ENCODE measurements at places on chromosomes 6 and 20. TPM values are rescaled to one million over a fixed set of nuclear protein-coding genes. Genes with fewer than 3 reads are reported as not detected.

DNA sequence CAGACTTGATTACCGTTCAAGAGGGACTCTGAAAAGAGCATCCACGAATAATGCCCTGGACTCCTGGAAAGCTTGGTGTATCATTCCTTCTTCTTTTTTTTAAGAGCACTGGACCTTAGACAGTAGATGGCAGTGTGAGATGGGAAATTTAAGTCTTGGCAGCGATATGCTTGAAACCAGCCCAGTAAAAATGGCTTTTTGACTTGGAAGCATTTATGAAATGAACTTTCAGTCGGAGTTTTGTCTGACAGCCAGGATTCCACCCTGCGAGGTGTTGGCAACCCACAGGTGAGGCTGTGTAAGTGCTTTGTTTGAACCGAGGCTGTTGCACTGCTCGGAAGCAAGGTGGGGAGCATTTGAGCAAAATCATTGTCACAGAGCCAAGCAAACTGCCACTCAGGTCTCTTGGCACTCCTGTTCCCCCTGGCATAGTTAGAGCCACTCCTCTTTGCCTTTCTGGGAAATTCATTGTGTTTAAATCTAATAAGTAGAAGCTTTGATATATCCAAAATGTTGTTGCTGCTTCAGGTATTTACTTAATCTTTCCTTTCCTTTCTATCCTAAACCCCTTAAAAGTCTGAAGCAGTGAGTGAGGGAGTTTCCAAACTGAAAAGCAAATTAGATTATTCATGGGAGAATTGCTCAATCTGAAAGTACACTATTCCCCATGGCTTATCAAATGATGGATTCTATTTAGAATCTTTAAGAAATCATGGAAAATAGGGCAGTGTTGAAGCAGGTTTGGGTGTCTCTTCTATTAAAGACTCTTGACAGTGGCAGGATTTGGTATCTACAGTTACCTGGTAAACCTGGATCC lies 272.8 kb upstream of the SLC35B3 start:
- H3K36me3 ChIP-seq: no peaks in the 10 kb centered on the region
- peak; percentile 30 for DNase-seq
- H3K4me3 ChIP-seq: no peak overlapping the region
- H3K4me1 ChIP-seq: peaks cover 5% of the 10 kb centered on the region

DNA sequence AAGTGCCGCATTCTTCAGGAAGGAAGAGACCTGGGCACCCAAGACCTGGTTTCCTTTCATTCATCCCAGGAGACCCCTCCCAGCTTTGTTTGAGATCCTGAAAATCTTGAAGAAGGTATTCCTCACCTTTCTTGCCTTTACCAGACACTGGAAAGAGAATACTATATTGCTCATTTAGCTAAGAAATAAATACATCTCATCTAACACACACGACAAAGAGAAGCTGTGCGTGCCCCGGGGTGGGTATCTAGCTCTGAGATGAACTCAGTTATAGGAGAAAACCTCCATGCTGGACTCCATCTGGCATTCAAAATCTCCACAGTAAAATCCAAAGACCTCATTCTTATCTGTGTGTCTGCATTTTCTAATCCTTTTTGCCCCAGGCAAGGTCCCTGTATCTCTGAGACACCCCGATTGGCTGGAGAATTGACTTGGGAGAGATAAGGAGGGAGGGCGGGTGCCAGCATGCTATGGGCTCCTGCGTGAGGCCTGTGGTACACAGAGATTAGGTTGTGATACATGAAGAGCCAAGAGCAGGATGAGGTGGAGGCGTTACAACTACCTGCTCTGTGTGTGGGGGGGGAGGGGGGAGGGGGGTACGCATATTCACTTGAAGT lies 4.8 kb downstream of the MUC21 start:
- no peaks in the 10 kb centered on the region for H3K36me3 ChIP-seq
- H3K4me1 ChIP-seq: no peaks in the 10 kb centered on the region
- no peak for DNase-seq
- H3K27ac ChIP-seq: no peak overlapping the region
- H3K27me3 ChIP-seq: peaks cover 6% of the 10 kb centered on the region

DNA sequence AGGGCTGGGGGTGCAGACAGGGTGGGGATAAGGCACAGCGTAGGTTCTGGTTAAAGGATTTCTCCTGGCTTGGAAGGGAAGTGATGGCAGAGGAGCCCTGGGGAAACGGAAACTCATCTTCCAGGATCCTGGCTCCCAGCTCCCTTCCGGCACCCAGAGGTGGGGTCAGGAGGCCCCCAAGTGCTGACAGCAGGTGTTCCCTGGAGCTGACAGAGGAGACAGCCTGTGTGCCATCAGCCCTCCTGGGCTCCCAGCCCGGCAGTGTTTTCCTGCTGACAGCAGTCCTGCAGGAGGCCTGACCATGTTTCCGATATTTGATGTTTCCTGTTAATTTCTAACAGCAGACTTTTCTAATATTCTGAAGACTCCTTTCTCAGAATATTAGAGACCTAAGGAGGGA lies 277.3 kb downstream of the TAF4 start:
- no peak overlapping the region for H3K27ac ChIP-seq
- no peaks in the 10 kb centered on the region for H3K4me1 ChIP-seq
- no peak overlapping the region for H3K4me3 ChIP-seq
- H3K27me3 ChIP-seq: no peaks in the 10 kb centered on the region
- no peaks in the 10 kb centered on the region for H3K36me3 ChIP-seq
- no peak for DNase-seq

DNA sequence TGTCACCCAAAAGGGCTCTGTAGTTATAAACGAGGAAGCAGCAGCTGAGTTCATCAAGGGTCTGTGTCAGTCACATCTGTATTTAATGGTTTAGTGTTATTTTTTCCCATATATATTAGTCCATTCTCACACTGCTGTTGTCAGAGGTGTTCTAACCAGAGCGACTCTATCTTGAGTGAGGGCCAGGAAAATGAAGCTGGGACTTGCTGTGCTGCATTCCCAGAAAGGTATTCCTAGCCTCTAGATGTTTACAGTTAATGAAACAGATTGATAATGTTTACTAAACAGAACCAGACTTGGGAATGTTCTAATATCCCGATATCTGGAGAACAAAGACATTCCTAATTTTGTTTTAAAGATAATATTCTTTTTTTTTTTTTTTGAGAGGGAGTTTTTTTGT lies 48.0 kb upstream of the SEC63 start:
- no peak overlapping the region for H3K4me3 ChIP-seq
- no peaks in the 10 kb centered on the region for H3K4me1 ChIP-seq
- no peaks in the 10 kb centered on the region for H3K36me3 ChIP-seq
- H3K27me3 ChIP-seq: no peaks in the 10 kb centered on the region
- no peak for DNase-seq

DNA sequence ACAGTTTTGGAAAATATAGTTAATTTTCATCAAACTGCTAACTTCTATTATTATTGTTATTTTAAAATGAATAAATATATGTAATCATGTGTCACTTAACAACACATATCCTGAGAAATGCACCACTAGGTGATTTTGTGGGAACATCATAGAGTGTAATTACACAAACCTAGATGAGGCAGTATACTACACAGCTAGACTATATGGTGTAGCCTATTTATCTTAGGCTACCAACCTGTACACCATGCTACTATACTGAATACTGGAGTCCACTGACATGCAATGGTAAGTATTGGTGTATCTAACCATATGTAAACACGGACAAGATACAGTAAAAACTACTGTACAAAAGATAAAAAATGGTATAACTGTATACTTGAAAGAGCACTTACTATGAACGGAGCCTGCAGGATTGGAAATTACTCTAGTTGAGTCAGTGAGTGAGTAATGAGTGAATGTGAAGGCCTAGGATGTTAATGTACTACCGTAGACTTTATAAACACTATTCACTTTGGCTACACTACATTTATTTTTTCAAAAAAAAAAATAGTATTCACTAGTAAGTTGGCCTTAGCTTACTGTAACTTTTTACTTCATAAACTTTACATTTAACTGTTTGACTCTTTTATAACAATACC lies 72.4 kb downstream of the ASCC3 start:
- no peak for DNase-seq
- H3K27ac ChIP-seq: no peak overlapping the region
- no peaks in the 10 kb centered on the region for H3K36me3 ChIP-seq
- H3K4me1 ChIP-seq: no peaks in the 10 kb centered on the region
- no peaks in the 10 kb centered on the region for H3K27me3 ChIP-seq

DNA sequence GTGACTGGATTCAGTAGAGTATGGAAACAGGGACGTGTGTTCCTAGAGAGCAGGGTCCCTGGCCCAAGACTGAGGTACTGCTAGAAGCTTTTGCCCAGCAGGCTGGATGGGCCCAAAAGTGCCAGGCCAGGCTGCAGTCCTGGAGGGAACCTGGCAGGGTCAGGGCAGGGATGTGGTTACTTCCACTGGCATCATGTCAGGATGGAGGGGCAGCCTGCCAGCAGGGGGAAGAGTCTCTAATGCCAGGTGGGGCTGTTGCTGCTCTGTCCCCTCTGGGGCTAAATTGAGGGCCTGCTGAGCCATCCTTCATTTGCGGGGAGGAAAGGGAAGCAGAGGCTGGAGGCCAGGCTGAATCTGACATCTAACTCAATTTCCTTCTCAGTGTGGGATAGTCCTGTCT lies 17.2 kb downstream of the ZDHHC14 start:
- no peaks in the 10 kb centered on the region for H3K4me1 ChIP-seq
- H3K27ac ChIP-seq: no peak overlapping the region
- no peak overlapping the region for H3K4me3 ChIP-seq
- no peak for DNase-seq

GRCh38 chr20:32179515-32179914 lies 28.0 kb downstream of the PLAGL2 start:
- no peaks in the 10 kb centered on the region for H3K4me1 ChIP-seq
- no peaks in the 10 kb centered on the region for H3K27me3 ChIP-seq
- H3K4me3 ChIP-seq: no peak overlapping the region

- H3K4me1 ChIP-seq: no peaks in the 10 kb centered on the region
- DNase-seq: no peak
- H3K4me3 ChIP-seq: no peak overlapping the region
- no peaks in the 10 kb centered on the region for H3K36me3 ChIP-seq
- H3K27me3 ChIP-seq: no peaks in the 10 kb centered on the region
These were observed 17.0 kb downstream of the RAB32 start for GRCh38 chr6:146560607-146561006.

DNA sequence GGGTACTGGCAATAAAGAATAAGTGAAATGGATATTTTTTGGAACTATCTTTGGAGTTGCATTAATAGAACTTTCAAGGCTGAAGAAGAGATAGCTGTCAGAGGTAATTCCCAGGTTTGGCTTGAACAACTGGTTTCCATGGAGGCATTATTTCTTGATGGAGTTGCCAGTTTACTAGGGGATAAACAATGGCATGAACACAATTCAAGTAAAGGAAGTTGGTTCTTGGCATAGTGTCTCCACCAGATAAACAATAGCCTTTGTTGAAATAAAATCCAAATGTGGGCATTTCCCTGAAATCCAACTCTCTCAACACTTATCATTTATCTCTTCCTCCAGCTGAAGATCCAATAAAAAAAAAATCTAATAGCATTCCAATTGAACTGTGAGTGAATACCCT lies 454.9 kb downstream of the C6orf118 start:
- H3K27me3 ChIP-seq: no peaks in the 10 kb centered on the region

DNA sequence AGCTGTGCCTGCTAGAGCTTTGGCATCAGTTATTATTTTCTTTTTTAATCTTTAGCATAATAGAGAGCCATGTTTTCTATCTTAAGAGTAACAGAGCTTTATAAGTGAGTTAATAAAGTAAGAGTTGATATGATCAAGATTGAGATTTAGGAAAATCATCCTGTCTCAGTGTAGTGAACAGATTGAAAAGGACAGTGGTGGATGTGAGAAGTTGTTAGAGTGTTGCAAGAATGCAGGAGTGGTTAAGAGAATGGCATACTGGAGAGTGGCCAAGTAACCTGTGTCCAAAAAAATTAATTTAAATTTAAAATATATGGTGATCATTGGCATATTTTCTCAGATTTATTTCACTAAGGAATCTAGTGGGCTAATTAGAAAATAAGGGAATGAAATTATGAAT lies 629.3 kb downstream of the GRIK2 start:
- H3K27me3 ChIP-seq: no peaks in the 10 kb centered on the region
- no peaks in the 10 kb centered on the region for H3K36me3 ChIP-seq
- H3K27ac ChIP-seq: no peak overlapping the region
- no peaks in the 10 kb centered on the region for H3K4me1 ChIP-seq
- H3K4me3 ChIP-seq: no peak overlapping the region

DNA sequence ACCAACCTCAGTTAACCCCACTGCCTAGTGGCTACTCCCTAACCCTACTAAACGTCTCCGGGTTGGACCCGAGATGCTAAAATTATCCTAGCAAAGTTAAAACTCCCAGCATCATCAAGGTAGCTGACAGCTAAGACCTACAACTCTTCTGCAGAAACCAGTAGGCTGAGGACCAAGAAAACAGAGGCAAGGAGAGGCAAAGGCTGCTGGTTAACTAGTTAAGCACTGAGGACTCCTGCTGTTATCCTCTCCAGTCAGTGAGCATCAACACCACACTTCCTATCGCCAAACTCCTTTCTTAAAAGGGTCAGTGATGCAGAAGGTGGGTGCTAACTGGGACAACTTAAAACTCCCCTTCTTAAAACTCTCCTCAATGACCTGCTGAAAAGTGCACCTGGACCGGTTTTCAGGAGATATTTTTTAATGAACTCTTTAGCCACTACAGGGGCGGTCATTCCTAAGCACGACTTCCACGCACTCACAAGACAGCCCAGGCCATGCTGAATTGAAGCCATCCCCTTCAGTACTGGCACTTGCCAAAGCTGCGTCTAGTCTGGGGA lies 1.7 kb downstream of the TRERF1 start:
- H3K4me1 ChIP-seq: peaks cover 21% of the 10 kb centered on the region
- peak overlapping the region; percentile 88 for H3K27ac ChIP-seq
- H3K27me3 ChIP-seq: no peaks in the 10 kb centered on the region
- no peak overlapping the region for H3K4me3 ChIP-seq
- no peaks in the 10 kb centered on the region for H3K36me3 ChIP-seq

GRCh38 chr6:136378888-136379287 lies 89.2 kb upstream of the BCLAF1 start:
- H3K27ac ChIP-seq: no peak overlapping the region
- DNase-seq: no peak
- H3K4me1 ChIP-seq: peaks cover 6% of the 10 kb centered on the region
- H3K36me3 ChIP-seq: no peaks in the 10 kb centered on the region
- no peaks in the 10 kb centered on the region for H3K27me3 ChIP-seq
- no peak overlapping the region for H3K4me3 ChIP-seq

GRCh38 chr6:130838250-130838860 lies 11.1 kb downstream of the SMLR1 start:
- H3K27me3 ChIP-seq: no peaks in the 10 kb centered on the region
- no peaks in the 10 kb centered on the region for H3K4me1 ChIP-seq
- no peak for DNase-seq
- no peak overlapping the region for H3K4me3 ChIP-seq
- H3K36me3 ChIP-seq: no peaks in the 10 kb centered on the region
- H3K27ac ChIP-seq: no peak overlapping the region

- H3K36me3 ChIP-seq: no peaks in the 10 kb centered on the region
- H3K27ac ChIP-seq: no peak overlapping the region
- no peak for DNase-seq
- H3K4me1 ChIP-seq: no peaks in the 10 kb centered on the region
- no peaks in the 10 kb centered on the region for H3K27me3 ChIP-seq
These were observed 26.8 kb downstream of the CHRNA4 start for GRCh38 chr20:63334356-63334755.

- no peak overlapping the region for H3K4me3 ChIP-seq
- H3K36me3 ChIP-seq: no peaks in the 10 kb centered on the region
- no peaks in the 10 kb centered on the region for H3K27me3 ChIP-seq
- H3K4me1 ChIP-seq: peaks cover 11% of the 10 kb centered on the region
- H3K27ac ChIP-seq: no peak overlapping the region
These were observed 44.5 kb downstream of the TGM2 start for GRCh38 chr20:38120625-38120988.

Gene RBPJL
- total RNA-seq: not detected

Gene FAM162B
- 9.6 TPM for total RNA-seq

Gene SAMD3
- 0.48 TPM for total RNA-seq

Gene KIF3B
- total RNA-seq: 38.3 TPM

Gene FOXC1
- 6.0 TPM for total RNA-seq

Gene CEBPB
- total RNA-seq: 191 TPM

Gene BMP7
- total RNA-seq: not detected

Measured in adrenal gland (tissue), 19 donors.